ENCODE measurements at places on chromosomes 1 and 21.

- no peak for DNase-seq
Measured at GRCh38 chr1:203380420-203381150, 29.7 kb upstream of the FMOD start.

DNA sequence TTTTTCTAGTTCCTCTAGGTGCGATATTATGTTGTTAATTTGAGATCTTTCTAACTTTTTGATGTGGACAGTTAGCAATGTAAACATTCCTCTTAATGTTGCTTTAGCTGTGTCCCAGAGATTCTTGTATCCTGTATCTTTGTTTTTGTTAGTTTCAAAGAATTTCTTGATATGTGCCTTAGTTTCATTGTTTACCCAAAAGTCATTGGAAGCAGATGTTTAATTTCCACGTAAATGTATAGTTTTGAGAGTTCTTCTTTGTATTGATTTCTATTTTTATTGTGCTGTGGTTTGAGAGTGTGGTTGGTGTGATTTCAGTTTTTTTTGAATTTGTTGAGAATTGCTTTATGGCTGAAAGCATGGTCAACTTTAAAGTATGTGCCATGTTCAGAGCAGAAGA, 319.4 kb downstream of the PTBP2 start:
- DNase-seq = no peak

DNA sequence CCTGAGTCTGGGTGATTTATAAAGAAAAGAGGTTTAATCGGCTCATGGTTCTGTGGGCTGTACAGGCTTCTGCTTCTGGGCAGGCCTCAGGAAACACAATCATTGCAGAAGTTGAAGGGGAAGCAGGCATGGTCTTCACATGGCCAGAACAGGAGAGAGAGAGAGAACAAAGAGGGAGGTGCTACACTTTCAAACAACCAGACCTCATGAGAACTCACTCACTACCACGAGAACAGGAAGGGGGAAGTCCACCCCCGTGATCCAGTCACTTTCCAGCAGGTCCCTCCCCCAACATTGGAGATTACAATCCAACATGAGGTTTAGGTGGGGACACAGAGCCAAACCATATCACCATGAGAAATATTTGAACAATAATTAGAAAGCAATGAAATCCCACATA, 222.9 kb downstream of the FAM72C start:
- no peak for DNase-seq

- DNase-seq = no peak
Measured at GRCh38 chr1:11831945-11832725, 15.4 kb downstream of the NPPA start.

DNA sequence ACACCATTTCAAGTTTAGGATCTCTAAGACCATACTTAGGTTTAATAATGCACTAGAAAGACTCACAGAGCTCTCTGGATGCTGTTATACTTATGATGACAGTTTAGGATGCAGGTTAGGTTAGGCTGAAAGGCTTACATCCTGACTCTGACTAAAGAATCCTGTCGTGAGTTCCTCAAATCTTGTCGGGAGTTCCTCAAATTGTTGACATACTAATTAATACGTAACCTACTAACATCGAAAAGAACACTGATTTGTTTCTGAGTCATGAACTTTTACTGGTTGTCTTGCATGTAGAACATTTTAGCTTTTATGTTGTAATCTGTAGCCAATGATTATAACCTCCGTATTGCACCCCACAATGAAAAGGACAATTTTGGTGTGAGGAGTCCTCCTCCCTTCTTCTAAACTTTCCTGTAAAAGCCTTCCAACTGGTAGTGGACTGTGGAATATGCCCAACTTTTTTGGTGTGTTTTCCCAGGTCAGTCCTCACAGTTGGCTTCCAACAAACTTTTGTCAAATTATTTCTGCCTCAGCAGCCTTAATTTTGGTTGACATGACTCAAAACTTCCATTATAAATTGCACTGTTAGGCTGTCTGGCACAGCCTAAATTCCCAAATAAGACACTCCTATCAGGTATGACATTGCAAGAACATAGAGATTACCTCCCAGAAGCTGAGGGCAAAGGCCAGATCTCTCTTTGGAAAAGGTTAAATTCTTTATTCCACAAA, 107.9 kb upstream of the PALMD start:
- DNase-seq = no peak

DNA sequence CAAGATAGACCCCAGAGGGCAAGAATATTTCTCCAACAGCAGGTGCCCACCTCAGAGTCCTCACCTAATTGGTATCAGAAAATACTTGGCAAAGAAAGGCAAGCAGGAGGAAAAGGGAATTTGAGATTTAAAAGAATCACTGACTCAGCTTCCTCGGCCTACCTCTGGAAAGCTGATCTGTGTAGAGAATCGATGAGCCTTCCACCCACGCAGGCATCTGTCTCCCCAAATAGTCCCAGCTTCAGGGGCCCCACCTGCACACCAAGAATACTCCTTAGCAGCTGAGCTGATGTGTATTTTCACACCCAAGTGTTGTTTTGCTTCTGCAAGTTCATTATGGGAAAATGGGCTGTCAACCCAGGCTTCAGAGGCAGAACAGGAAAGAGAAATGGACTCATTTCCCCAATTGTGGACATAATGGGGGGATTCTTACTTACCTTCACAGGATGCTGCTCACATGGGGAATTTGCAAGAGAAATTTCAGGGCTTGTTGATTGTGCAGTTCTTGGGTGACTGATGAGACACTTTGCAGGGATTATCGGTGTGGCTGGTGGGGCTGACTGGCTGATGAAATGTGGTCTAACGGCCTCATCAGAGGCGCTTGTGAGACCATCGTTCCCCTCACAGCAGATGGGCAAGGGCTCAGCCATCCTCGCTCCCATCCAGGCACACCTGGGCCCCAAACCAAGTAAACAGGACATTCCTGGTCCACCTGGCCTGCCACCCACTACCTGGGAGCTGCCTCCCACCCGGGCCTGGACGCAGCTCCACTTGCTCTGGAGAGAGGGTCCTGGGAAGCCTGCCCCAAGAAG, 436.3 kb downstream of the PTPRU start:
- peak; percentile 22 for DNase-seq

DNA sequence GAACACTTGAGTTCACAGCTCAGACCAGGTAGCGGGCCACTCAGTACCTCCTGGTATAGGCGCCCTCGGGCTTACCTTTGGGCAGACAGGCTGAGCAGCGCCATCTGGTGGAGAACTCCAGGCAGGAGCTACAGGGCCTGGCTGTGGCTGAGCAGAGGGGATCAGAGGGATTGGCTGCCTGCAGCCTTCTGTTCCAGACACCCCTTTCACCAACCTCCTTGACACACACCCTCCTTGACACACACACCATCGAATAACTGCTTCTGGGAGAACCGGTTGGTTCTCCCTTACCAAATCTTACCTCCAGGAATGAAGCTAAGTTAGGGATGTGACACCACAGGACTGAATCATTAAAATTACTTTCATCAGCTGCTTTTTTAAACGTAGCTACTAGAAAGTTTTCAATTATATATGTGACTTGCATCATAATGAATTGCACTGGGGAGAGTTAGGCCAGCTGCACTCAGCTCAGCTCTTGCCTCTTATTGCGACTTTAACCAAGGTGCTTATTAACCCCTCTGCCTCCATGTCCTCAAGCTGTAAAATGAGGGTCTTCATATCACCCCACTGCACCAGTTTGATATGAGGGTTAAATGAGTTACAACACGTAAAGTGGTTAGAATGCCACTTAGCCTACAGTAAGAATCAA, 6.6 kb downstream of the LIN28A start:
- peak; percentile 78 for DNase-seq

- no peak for DNase-seq
Measured at GRCh38 chr21:41504030-41504429, 3.9 kb downstream of the TMPRSS2 start.

DNA sequence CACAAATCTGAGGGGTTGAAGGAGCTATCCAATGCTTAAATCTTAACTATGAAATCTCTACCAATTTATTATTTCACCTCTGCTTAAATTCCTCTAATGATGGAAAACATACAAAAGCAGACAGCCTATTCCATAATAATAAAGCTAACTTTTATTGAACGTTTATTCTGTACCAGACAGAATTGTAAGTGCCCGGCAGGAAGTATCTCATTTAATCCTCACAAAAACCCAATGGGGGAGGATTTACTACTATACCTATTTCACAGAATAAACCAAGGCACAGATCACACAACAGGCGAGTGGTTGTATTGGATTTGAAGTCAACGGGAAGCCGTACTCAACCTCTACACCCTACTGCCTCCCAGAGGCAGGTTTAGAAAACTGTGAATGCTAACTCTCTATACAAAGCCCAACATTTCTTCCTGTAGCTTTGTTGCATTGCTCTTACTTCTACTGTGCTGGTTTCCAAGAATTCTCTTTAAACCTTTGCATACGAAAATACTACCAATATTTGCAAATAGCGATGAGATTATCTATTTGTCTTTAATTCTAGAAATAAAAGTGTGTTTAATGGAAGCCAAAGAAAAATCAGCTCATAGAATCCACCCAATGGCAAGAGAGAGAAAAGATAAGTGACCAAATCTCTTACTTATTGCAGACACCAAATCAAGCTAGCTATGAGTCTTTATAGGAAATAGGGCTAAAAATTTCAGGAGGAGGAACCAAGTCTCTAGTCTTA, 33.5 kb upstream of the C1orf53 start:
- no peak for DNase-seq

GRCh38 chr1:91335603-91336002, 69.0 kb downstream of the HFM1 start:
- DNase-seq = no peak

- DNase-seq = no peak
Measured at GRCh38 chr1:191901651-191902050, 256.6 kb upstream of the RGS18 start.

DNA sequence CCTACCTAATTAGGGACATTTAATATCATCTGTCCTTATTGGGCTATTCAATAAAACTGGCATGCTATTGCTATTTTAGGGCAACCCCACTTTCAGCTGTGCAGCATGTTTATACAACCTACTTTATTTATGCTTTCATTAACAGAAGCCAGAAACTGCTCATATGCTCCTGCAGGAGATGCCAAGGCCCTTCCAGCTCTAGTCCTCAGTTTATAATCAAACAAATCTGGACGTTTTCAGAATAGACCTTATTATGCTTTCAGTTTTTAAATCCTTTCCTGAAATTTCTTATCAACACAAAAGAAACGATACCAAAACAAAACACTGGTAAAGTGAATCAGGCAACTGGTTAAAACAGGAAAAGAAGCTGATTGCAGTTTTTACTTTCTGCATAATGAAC, 53.2 kb downstream of the PTGS2 start:
- DNase-seq = no peak

DNA sequence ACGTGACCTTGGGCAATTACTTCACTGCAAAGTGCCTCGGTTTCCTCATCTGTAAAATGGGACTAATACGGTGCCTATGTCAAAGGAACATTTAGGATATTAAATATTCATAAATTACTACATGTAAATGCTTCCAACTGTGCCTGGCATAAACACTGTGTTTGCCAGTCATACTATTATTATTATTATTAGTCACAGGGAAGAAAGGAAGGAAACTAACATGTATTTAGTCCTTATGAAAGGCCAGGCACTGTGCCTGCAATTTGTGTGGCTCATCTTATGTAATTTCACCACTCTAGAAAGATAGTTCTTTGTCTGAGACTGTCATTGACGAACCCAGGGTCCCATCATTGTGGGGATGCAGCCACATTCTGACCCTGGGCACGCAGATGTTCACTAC, 45.0 kb downstream of the EPHB2 start:
- DNase-seq = no peak

DNA sequence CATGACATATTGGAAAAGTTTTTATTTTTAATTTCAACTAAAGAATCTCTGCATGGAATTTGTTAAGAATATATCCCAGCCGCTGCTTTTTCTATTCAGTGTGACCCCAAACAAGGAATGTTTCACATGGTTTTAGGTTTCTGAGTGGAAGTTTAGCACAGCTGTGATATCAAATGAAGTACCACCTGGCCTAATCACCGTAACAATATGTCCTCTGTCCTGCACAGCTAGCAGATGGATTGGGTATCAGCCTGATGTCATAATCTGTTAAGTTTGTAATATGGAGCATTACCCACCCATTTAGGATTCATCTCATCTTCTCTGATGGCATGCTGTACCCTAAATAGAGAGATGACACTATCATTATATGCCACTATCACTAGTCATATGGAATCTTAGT, 963.7 kb upstream of the ADGRL2 start:
- no peak for DNase-seq

- DNase-seq = no peak
Measured at GRCh38 chr1:65503427-65503826, 83.0 kb downstream of the LEPR start.

DNA sequence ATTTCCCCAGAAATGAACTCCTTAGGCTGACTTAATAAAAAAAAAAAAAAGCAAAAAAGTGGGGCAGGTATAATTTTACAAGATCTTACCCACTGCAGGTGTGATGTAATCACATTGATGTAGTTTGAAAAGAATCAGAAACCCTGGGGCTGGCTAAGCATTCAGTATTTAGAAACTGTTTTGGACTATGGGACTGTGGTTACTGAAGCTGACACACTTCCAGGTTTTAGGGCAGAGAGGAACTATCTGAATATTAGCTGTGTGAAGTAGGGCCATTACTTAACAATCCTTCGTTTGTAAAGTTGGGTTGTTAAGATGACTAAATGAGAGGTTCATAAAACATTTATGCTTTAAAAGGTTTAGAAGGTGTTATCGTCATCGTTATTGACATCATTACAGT, 165.3 kb downstream of the FASLG start:
- no peak for DNase-seq

DNA sequence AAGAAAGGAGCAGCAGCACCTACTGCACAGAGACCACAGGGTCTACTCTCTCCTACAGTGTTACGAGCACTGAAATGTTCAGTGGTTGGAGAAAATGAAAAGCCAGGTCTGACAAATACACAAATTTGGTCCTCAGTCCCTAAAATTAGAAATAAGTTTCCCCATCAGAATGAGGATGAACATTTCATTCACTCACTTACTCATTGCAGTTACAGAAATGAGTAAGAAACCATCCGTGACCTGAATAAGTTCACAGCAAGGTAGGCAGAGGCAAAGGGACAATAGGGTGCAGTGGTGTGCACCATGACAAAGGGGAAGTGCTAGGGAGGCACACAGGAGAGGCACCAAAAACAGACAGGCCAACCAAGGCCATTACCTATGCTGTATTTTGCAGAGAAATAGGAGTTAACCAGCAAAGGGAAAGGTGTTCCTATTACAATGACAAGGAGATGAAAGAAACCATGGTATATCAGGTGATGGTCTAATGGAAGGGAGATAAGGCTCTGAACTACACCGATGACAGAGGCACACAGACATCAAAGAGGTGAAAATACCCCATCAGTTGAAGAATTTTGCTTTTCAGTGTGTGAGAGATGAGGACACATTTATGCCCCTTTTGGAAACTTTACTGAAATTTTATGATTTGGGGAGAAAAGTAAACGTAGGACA, 29.4 kb downstream of the VAV3 start:
- DNase-seq = no peak

DNA sequence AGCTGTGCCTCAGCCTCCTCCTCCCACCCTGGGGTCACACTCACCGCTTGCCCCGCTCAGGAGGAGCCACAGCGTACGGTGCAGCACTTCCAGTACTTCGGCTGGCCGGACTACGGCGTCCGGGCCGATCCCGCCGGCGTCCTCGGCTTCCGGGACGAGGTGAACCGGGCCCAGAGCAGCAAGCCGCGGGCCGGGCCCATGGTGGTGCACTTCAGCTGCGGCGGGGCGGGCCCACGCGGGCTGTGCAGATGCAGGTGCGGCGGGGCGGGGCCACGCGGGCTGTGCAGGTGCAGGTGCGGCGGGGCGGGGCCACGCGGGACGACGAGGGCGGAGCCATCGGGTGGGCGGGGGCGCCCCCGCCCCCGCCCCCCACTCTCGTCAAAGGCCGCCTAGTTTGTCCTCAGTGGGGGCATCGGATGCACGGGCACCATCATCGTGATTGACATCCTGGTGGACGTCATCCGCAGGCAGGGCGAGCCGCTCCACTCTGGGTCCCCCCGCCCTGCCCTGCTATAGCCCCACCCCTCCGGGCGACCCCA, 5.5 kb downstream of the RNF223 start:
- no peak for DNase-seq
